Activated naive CD8-positive, alpha-beta T cell treated with anti-CD3 and anti-CD28 coated beads, Interleukin-2, amount 50 U/mL, for 16 hours (primary cell): ENCODE measurements at places on chromosomes 7 and 10.

DNA sequence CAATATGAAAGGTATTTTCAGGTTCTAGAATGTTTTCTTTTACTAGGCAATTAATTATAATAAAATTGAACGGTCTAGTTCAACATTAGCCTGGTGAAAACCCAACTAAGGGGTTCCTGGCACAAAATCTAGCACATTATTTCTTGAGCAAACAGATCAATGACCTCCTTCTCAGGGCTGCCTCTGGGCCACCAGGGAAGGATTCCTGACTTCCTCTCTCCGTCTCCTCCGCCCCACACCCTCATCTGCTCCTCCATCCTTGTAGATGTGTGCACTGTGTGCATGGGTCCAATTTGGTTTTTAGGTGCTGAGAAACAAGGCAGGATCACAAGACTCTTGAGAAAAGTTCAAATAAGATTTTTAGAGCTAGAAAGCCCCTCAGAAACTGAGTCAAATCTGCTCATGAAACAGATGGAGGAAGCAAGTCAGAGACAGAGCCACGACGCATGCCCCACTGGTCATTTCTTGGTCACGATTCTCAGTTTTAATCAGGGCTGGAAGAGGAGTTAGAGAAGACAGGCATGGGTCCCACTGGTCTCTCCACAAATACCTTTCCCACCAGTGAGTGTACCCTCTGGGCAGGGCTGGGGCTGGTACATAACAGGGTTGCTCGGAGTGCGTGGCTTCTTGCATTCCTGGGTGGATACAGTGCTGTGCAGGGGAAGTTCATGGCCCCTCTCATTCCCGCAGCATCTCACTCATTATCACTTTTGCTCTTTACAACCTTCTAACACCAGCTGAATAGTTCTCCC lies 3.8 kb downstream of the TRPV6 start:
- DNase-seq, result no peak

GRCh38 chr10:46268076-46268881 lies 18.5 kb upstream of the ANTXRL start:
- DNase-seq, result no peak

- no peak for DNase-seq
Observed at GRCh38 chr7:79308192-79308591, 145.3 kb downstream of the MAGI2 start.

DNA sequence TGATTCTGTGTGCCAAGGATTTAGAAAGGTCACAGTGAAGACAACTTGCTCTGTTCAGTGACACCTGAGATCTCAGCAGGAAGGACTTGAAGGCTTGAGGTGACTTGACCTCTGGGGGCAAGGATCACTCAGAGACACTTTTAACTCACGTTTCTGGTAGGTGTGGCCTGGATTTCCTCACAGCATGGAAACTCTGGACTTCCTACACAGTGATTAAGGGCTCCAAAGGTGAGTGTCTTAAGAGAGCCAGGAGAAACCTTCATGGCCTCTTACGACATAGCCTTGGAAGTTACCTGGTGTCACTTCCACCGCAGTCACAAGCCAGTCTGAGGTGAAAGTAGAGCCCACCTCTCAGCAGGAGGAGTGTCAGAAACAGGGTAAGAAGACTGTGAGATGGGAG lies 38.1 kb upstream of the ADO start:
- DNase-seq, result no peak

- DNase-seq, result no peak
Observed at GRCh38 chr10:35328404-35329037, 7.8 kb upstream of the CCNY start.

GRCh38 chr7:36945612-36946400 lies 221.5 kb upstream of the AOAH start:
- no peak for DNase-seq
